Activated B cell treated with CpG ODN at 0.5 μM for 24 hours (primary cell): ENCODE measurements at places on chromosomes 16 and 17. TPM values are rescaled to one million over a fixed set of nuclear protein-coding genes. Genes with fewer than 3 reads are reported as not detected.

DNA sequence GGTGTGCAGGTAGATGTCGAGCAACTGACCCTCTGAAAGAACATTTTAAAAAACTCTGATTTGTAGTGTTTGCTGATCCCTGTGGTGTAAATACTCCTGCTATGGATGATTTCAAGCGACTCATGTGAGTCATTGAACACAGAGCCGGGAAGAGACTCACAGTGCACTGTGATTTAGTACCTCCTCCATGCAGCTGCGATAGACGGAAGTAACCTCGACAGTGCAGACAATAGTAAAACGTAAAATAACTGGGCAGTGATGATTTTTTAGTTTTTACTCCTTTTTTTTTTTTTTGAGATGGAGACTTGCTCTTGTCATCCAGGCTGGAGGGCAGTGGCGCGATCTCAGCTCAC is 8.7 kb downstream of the TBX21 start:
- H3K4me1 ChIP-seq = peaks cover 31% of the 10 kb centered on the region
- no peaks in the 10 kb centered on the region for H3K27me3 ChIP-seq
- H3K27ac ChIP-seq = peak overlapping the region; percentile 15
- no peak for DNase-seq

- H3K36me3 ChIP-seq = peaks cover 27% of the 10 kb centered on the region
- no peaks in the 10 kb centered on the region for H3K27me3 ChIP-seq
- peak; percentile 100 for DNase-seq
- H3K27ac ChIP-seq = peak within 1 kb of the TSS; percentile 94
Measured at GRCh38 chr17:752002-752619, at the start of gene GEMIN4. Gene GEMIN4 (minus strand): TSS chr17:752264. CDS start chr17:752142, 122 bp downstream.

- H3K36me3 ChIP-seq = no peaks in the 10 kb centered on the region
- peaks cover 27% of the 10 kb centered on the region for H3K27me3 ChIP-seq
- no peak for DNase-seq
Measured at GRCh38 chr17:41063449-41063848, 2.2 kb downstream of the KRTAP2-4 start.

- no peak for DNase-seq
- H3K27ac ChIP-seq = no peak overlapping the region
- H3K36me3 ChIP-seq = peaks cover 6% of the 10 kb centered on the region
- no peaks in the 10 kb centered on the region for H3K27me3 ChIP-seq
- no peak overlapping the region for H3K4me3 ChIP-seq
- peaks cover 4% of the 10 kb centered on the region for H3K4me1 ChIP-seq
Measured at GRCh38 chr17:55158439-55158838, 106.3 kb upstream of the HLF start.

DNA sequence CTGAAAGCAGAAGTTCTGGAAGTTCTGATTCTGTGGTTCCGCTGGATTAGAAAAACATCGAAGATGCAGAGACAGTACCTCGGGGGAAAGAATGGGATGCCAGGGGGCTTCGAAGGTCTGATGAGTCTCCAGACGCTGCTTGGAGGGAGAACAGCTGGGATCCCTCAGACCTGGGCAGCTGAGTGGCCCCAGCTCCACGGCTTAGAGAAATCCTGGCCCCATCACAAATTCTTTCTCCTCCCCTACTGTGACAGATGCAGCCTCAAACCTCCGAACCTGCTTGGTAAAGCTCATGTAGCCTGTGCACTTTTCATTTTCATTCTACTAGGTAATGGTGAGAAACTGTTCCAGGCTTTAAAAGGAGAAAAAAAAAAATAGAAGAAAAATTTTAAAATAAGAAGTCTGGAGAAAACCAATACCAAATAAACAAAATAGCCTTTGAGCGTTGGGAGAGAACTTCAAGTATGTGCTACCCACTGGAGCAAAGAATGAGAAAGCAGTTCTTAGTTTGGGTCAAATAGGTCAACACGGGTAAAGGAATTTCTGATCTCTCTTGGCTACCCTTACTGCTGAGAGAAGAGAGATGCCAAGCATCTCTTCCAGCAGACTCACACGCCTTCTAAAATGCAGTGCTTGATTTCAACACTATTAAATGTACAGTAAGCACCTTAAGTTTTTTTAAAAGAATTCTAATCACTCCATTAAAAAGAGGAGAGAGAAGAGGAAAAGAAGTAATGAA is 19.9 kb downstream of the MAF start:
- H3K27ac ChIP-seq = no peak overlapping the region
- H3K36me3 ChIP-seq = no peaks in the 10 kb centered on the region
- DNase-seq = no peak

DNA sequence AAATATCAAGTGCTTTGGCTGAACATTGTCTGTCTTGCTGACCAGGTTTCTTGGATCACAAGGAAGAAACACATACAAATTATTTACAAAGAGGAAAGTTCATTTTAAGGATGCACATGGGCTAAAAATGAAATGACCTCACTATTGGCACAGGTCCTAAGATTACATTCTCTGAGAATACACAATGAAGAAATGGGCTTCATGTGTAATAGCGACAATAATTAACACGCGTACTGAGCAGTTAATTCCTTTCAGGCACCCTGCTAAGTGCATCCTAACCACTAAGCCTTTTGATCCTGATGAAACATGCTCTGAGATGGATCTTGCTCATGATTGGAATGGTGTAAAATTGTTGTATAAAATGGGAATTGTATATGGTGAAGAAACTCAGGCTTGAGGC is 429.0 kb downstream of the HS3ST4 start:
- no peaks in the 10 kb centered on the region for H3K36me3 ChIP-seq
- H3K27ac ChIP-seq = no peak overlapping the region
- H3K4me3 ChIP-seq = no peak overlapping the region
- H3K27me3 ChIP-seq = no peaks in the 10 kb centered on the region

GRCh38 chr16:50310308-50311133 is 44.2 kb downstream of the ADCY7 start:
- no peak for DNase-seq
- no peaks in the 10 kb centered on the region for H3K27me3 ChIP-seq
- H3K4me3 ChIP-seq = no peak overlapping the region
- H3K27ac ChIP-seq = peak overlapping the region; percentile 31
- peaks cover 74% of the 10 kb centered on the region for H3K36me3 ChIP-seq

- no peak overlapping the region for H3K4me3 ChIP-seq
- H3K27me3 ChIP-seq = no peaks in the 10 kb centered on the region
- no peak overlapping the region for H3K27ac ChIP-seq
- no peaks in the 10 kb centered on the region for H3K4me1 ChIP-seq
Measured at GRCh38 chr17:60333628-60334031, 58.3 kb downstream of the USP32 start.

- no peaks in the 10 kb centered on the region for H3K4me1 ChIP-seq
- no peaks in the 10 kb centered on the region for H3K27me3 ChIP-seq
- peaks cover 61% of the 10 kb centered on the region for H3K36me3 ChIP-seq
- DNase-seq = no peak
Measured at GRCh38 chr17:37465069-37465616, 24.5 kb upstream of the DUSP14 start.

GRCh38 chr17:60506312-60506711 is 19.7 kb downstream of the APPBP2 start:
- no peak overlapping the region for H3K4me3 ChIP-seq
- peaks cover 19% of the 10 kb centered on the region for H3K36me3 ChIP-seq
- H3K27ac ChIP-seq = no peak overlapping the region
- no peak for DNase-seq
- H3K27me3 ChIP-seq = no peaks in the 10 kb centered on the region

DNA sequence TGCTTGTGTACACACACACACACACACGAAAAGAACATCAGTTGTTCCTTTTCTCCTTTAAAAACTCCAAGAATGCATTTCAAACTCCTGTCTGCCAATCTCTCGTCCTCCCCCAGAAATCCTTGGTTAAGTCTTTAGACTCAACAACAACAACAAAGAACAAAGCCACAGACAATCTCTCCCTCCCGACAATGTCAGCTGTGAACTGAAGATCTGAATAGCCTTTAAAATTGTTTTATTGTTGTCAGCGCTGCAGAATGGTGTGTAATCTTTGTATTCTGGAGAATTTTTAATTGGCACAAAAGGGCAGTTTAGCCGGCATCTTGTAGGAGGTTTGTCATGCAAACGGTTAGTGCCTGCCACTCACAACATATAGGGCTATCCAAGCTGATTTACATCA is 219.5 kb downstream of the MSI2 start:
- H3K36me3 ChIP-seq = peaks cover 12% of the 10 kb centered on the region
- no peak for DNase-seq
- no peak overlapping the region for H3K27ac ChIP-seq
- peaks cover 14% of the 10 kb centered on the region for H3K4me1 ChIP-seq
- no peaks in the 10 kb centered on the region for H3K27me3 ChIP-seq

GRCh38 chr17:8311131-8311790 is 1.2 kb downstream of the ARHGEF15 start:
- no peaks in the 10 kb centered on the region for H3K36me3 ChIP-seq
- H3K4me1 ChIP-seq = no peaks in the 10 kb centered on the region
- H3K4me3 ChIP-seq = no peak overlapping the region
- peaks cover 37% of the 10 kb centered on the region for H3K27me3 ChIP-seq
- H3K27ac ChIP-seq = no peak overlapping the region

GRCh38 chr16:4694642-4695451 is 1.5 kb downstream of the NUDT16L1 start:
- no peak for DNase-seq
- H3K36me3 ChIP-seq = peaks cover 31% of the 10 kb centered on the region
- H3K4me3 ChIP-seq = peak overlapping the region; percentile 76
- H3K27me3 ChIP-seq = no peaks in the 10 kb centered on the region

- H3K27ac ChIP-seq = no peak overlapping the region
- DNase-seq = no peak
- no peaks in the 10 kb centered on the region for H3K36me3 ChIP-seq
- H3K4me1 ChIP-seq = no peaks in the 10 kb centered on the region
Measured at GRCh38 chr17:71057938-71058337, 888.6 kb downstream of the KCNJ2 start.

- no peaks in the 10 kb centered on the region for H3K4me1 ChIP-seq
- H3K4me3 ChIP-seq = no peak overlapping the region
- no peak overlapping the region for H3K27ac ChIP-seq
- no peak for DNase-seq
Measured at GRCh38 chr16:76932541-76933211, 258.3 kb upstream of the MON1B start.

DNA sequence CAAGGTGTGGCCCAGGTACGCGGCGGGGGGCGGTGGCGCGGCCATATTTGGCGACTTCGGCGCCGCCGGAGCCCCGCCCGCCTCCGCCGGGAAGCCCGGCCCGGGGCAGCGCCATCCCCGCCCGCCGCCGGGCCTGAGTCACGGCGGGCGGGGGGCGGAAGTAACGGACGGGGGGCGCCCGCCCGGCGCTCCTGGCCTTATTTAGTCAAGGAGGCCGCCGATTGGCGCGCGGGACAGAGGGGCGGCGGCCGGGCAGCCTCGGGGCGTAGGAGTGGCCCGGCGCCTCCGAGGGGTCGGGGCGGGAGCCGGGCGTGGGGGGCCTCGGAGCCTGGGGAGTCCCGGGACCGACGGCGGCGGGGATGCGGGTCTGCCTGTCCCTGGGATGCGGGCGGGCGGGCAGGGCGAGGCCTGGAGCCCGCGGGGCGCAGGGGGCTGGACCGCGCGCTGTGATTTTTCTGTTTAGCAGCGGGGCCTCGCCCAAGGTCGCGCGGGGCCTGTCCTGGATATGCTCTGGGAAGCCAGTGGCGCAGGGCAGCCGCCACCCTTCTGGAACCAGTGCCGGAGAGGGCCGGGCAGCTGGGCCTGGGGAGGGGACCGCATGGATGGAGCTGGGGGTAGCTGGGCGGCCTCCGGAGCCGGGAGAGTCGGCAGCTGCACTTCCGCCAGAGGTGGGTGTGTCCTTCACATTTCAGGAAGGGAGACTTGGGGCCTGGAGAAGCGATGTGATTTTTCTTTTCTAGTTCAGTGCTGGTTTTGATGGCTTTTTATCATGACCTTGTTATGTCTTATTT is 2.3 kb upstream of the ACTG1 start:
- DNase-seq = peak; percentile 76
- peaks cover 51% of the 10 kb centered on the region for H3K4me1 ChIP-seq
- peaks cover 33% of the 10 kb centered on the region for H3K36me3 ChIP-seq

DNA sequence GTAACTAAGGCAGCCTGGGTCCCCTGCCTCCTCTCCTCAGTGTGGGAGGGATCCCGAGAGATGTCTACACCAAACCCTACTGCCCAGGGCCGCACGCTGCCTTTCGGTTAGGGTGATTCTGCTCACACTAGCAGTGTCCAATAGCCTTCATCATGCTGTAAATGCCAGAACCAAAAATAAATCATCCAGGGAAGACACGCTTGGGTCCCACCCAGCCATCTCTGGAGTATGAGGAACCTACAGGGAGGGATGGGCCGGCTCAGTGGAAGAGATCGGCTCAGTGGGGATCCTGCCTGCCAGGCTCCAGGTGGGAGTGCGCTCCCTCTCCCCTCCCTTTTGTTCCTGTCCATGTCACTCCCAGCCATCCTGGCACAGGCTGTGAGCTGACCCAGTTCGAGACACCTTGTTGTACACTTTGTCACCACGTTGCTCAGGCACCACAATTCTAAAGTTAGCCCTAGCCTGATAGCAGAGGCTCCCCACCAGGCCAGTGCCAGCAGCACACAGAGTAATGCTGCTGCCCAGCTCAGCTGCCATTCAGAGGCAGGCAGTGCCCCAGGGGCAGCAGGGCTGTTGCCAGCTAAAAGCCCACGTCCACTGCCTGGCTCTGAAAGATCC is 24.5 kb downstream of the PEMT start:
- DNase-seq = no peak
- H3K4me1 ChIP-seq = no peaks in the 10 kb centered on the region
- H3K27me3 ChIP-seq = no peaks in the 10 kb centered on the region
- H3K27ac ChIP-seq = no peak overlapping the region
- H3K4me3 ChIP-seq = no peak overlapping the region

Gene AURKB
- 1.7 and 3.0 TPM in 2 replicates for total RNA-seq

Gene KRTAP1-5
- not detected in 2 replicates for total RNA-seq

Gene ARL5C
- not detected in 2 replicates for total RNA-seq

Gene SKAP1
- 24.3 and 25.3 TPM in 2 replicates for total RNA-seq

Gene KRTAP2-1
- total RNA-seq = not detected in 2 replicates

Gene TTYH2
- total RNA-seq = 2.9 and 3.8 TPM in 2 replicates

Gene KRT222
- total RNA-seq = not detected in 2 replicates

Gene AOC3
- 0.64 and 1.4 TPM in 2 replicates for total RNA-seq

Gene USP43
- total RNA-seq = 0.12 and 0.29 TPM in 2 replicates

Gene HAS3
- total RNA-seq = 0.71 and 0.82 TPM in 2 replicates

Gene CSH2
- total RNA-seq = not detected in 2 replicates
